ENCODE measurements at places on chromosomes 1 and 21.

DNA sequence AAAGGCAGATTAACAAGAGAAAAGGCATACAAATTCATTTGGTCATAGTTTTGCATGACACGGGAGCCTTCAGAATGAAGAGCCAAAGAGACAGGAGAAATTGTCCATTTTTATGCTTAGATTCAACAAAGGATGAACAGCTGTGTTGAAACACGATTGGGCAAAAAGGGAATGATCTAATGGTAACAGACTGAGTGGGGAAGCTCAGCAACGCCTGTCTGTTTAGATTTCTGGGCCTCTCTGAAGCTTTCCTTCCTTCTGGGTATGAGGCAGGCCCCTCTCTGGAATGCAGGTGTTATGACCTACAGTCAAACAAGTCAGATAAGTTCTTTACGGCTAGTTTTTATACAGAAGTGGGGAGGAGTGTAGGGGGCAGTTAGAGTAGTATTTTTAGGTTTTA, 154.6 kb downstream of the RGS7 start:
- DNase-seq: peak; percentile 24

GRCh38 chr1:5502311-5503194, 489.7 kb downstream of the NPHP4 start:
- no peak for DNase-seq

GRCh38 chr1:59332983-59333382, 36.1 kb downstream of the FGGY start:
- DNase-seq: no peak

DNA sequence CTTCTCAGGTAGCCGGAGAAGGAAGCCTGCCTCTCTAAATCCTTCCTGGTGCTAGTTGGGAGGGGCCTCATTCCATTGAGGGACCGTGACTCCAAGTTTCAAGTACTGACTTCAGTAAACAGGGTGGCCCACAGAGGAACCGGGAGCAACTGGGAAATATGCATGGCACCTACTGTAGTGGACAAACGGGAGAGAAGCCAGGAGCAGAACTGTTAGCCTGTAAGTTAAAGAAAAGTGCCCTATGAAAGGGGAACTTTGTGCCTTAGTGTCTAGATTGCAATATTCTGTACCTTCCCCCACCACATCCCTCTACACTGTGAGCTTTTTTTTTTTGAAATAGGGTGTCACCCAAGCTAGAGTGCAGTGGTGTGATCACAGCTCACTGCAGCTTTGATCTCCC, 33.2 kb upstream of the KANK4 start:
- no peak for DNase-seq

DNA sequence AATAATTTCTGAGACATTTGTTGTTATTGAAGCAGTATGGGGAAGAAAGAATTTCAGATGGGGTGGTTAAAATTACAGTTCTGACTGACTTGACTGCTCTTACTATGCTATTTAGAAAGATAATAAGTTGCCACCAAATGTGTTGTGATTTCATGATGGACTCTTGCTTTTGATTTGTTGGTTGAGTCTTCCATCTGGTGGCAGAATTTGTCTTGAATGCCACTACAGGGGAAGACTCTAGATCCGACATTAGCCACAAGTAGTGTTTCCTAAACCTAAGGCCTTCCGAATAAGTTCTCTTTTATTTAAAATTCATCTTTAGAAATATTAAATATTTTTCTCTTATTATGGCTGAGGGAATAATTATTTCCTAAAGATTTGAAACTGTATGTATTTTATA, 190.9 kb upstream of the ADGRL4 start:
- no peak for DNase-seq

DNA sequence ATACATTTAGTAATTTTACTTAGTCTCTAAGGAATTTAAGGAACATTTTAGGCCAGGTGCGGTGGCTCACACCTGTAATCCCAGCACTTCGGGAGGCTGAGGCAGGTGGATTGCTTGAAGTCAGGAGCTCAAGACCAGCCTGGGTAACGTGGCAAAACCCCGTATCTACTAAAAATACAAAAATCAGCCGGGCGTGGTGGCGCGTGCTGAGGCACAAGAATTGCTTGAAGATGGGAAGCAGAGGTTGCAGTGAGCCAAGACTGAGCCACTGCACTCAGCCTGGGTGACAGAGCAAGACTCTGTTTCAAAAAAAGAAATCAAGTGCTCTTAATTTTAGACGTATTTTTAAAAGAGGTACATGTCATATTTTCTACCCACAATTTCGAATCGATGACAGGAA, 3.3 kb downstream of the NDC1 start:
- DNase-seq: no peak
